ENCODE measurements at places on chromosomes 3 and 15.

DNA sequence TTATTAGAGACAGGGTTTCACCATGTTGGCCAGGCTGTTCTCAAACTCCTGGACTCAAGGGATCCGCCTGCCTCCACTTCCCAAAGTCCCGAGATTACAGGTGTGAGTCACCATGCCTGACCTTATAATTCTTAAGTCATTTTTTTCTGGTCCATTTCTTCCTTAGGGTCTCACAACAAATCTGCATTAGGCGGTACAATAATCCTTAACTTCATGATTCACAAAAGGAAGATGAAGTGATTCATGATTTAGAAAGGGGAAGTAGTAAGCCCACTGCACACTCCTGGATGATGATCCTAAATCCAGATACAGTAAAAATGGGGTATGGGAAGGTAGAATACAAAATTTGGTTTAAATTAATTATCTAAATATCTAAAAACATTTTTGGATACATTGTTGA lies 45.0 kb upstream of the TKT start:
- no peak for DNase-seq

GRCh38 chr15:75211436-75212199 lies 9.9 kb downstream of the C15orf39 start:
- DNase-seq: no peak

DNA sequence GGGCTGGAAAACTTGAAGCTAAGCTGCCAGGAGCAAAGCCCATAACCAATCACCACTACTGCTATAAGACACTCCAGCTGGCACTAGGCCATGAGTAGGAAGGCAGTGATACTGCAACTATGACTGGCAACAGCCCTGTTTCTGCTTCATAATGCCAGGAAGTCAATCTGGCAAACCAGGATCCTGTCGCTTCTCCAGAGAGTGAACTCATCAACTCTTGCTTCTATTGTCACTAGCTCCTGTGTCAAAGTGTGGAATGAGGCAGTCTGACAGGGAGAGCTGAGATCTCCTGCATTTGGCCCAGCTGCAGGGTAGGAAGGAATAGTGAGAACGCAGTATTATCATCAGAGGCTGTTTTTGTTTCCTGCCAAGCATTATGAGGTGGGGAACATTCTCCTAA lies 105.3 kb downstream of the CTNNB1 start:
- no peak for DNase-seq

GRCh38 chr3:39118079-39118478 lies 10.6 kb downstream of the TTC21A start:
- no peak for DNase-seq

GRCh38 chr3:162034368-162034767 lies 537.8 kb downstream of the OTOL1 start:
- no peak for DNase-seq
